ENCODE measurements at places on chromosomes 1 and 21.

- no peak for DNase-seq
Measured at GRCh38 chr1:226624526-226624925, 76.0 kb downstream of the STUM start.

DNA sequence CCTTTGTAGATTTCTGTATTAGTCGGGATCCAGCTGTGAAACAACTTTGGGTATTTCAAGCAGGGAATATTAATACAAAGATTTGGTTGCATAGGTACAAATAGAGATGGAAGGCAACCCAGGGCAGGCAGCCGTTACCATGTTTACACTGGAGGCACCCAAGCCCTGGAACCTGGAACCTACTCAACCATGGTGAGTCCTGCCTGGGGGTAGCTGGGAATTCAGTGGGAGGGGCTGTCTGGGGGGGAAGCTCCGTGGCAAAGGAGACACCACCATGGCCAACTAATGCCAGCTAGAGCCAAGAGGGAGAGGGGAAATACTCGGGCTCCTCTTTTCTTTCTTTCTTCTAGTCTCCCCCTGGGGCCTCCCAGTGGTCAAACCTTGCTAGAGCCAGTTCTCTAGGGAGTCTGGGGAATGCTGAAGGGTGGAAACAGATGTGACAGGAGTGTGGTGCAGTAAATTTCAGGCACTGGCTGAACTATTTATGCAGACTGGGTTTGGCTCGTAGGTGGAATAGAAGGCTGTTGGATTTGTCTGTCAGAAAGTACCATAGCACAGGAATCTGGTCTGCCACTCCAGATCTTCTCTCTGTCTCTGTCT, 91.9 kb upstream of the CACNA1E start:
- no peak for DNase-seq

- no peak for DNase-seq
Measured at GRCh38 chr1:36559061-36559460, 76.3 kb upstream of the CSF3R start.

GRCh38 chr1:150615346-150616201, 13.8 kb downstream of the ENSA start:
- no peak for DNase-seq

DNA sequence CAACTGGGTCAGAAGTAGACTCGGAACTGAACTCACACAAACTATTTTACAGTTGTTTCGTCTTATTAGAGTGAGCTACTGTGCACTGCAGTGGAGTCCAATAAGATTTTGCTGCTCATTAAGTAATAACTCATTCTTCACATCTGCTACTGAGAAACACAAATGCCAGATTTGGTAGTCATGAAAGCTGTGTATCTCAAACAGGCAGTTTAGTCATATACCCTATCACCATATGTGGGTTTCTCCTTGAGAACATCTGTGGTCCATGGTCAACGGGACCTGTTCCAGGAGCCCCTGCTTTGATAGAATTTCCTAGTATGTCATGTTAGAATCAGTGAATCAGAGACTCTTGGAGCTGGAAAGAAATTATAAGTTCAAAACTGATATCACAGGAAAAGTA, 60.4 kb downstream of the ALG14 start:
- no peak for DNase-seq

Data from stimulated activated CD4-positive, alpha-beta T cell treated with anti-CD3 and anti-CD28 coated beads, Interleukin-2, amount 100 ng/mL, for 24 hours (primary cell).